Daoy (cell line): ENCODE measurements at places on chromosomes 1 and 21. TPM values are rescaled to one million over a fixed set of nuclear protein-coding genes. Genes with fewer than 3 reads are reported as not detected.

KRTAP13-4 gene
- total RNA-seq: not detected in 2 replicates

ZNF644 gene
- 82.5 and 87.5 TPM in 2 replicates for total RNA-seq

DCDC2B gene
- not detected in 2 replicates for total RNA-seq

SPRR2F gene
- total RNA-seq: not detected in 2 replicates

DNA sequence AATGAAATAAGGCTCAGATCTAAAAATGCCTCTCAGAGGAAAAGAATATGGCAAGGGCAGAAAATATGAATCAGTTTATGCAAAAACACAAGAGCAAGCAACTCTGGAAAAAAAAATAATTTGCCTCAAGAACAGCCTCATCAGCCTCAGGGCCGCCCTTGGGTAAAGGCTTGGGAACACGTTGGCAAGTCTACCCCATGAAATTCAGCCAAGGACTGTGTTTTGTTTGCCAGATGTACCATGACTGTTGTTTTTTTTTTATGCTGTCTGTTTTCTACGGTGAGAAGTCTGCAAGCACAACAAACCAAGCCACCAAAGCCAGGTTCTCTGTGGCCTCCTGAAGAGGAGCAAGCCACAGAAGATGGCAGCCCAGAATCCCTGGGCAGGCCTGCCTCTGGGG is 18.0 kb downstream of the HHIPL2 start:
- DNase-seq: no peak
